ENCODE measurements at places on chromosomes 5 and 9.

DNA sequence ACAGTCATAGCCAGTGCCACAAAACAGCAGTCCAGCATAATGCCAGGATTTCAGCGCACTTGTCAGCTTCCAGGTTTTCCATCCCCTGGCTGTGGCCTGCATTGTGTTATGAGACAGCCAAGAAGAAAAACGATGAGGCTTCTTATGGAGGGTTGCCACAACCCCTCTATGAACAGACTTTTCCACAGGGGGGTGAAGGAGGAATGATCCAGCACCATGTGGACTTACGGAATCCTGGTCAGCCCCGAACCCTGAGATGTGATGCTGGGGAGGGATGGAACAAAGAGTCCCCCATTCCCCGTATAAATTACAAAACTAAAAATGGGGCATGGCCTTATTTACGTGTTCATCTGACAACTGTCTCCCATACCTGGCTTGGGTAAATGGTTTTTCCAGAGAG is 32.6 kb downstream of the FAXDC2 start:
- DNase-seq = no peak

DNA sequence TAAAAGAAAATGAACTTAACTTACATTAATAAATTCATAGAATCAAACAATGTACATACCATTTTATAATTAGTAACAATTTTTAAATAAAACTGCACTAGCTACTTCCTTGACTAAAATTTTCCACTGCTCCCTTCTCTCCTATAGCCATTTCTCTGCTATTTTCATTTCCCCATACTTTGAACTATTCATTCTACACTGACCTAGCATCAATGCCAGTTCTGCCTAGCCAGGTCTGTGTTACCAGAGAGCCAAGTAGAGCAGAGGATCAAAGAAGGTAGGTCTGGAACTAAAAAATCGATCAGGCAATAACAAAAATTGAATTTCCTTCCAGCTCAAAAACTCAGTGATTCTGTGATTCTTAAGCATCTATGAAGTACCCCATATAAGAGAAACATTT is 84.5 kb downstream of the ERMP1 start:
- no peak for DNase-seq

- DNase-seq = no peak
Measured at GRCh38 chr5:115372146-115372545, 75.7 kb upstream of the CCDC112 start.

- DNase-seq = peak; percentile 42
Measured at GRCh38 chr9:87818308-87818707, 64.4 kb upstream of the SPATA31E1 start.

- DNase-seq = no peak
Measured at GRCh38 chr5:131463656-131464055, 171.4 kb downstream of the RAPGEF6 start.

GRCh38 chr5:142254431-142254830 is 70.4 kb downstream of the SPRY4 start:
- DNase-seq = no peak

DNA sequence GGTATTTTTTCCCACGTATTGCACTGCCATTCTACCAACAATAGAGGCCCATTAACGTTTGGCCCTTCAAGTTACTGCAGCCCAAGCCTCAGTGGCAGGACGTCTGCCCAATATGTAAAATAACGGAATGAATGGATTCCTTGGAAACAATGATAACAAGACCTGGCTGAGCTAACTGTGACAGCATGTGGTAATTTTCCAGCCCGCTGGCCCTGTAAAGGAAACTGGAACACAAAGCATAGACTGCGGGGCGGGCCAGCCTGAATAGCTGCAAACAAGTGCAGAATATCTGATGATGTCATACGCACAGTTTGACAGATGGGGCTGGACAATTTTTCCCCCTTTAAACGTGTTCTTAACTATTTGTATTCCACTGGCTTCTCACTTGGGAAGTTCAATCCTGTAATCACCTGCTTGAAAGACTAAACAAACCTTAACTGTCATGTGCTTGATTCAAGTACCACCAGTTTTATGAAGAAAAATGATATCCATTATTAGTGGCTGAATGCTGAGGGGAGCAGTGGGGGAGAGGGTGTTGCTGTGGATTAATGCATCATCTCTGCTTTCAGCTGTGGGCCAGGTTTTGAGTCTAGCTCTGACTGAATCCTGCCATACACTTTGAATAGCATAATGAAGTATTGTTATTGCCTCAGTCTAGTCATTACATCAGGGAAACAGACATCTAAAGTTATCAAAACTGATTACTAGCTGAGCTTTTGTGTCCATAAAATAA is 323.9 kb downstream of the TMEM161B start:
- DNase-seq = no peak

DNA sequence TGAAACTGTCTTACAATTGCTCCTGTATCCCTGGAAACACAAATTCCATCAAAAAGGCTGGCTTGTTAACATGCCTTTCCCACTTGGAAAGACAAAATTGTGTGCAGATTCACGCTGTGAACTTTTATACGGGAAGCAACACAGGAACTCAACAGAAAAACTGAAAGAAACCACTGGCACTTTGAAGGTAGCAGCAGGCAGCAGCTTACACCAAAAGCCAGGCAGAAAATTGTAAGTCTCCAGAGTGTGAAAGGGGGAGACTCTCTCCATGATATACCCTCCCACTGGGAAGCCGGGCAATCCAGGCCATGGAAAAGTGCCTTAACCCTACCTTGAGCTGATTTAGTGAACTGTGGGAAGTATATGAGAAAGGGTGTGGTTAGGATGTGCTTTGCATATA is 943.7 kb downstream of the CDH18 start:
- no peak for DNase-seq

GRCh38 chr9:6188906-6189305 is 26.7 kb upstream of the IL33 start:
- DNase-seq = no peak

GRCh38 chr5:175866377-175866907 is 4.9 kb upstream of the CPLX2 start:
- DNase-seq = no peak

GRCh38 chr5:36703245-36703860 is 96.9 kb downstream of the SLC1A3 start:
- no peak for DNase-seq

GRCh38 chr9:131405858-131406537 is 12.1 kb downstream of the PRRC2B start:
- no peak for DNase-seq

GRCh38 chr9:36884721-36885120 is 149.3 kb downstream of the PAX5 start:
- no peak for DNase-seq

DNA sequence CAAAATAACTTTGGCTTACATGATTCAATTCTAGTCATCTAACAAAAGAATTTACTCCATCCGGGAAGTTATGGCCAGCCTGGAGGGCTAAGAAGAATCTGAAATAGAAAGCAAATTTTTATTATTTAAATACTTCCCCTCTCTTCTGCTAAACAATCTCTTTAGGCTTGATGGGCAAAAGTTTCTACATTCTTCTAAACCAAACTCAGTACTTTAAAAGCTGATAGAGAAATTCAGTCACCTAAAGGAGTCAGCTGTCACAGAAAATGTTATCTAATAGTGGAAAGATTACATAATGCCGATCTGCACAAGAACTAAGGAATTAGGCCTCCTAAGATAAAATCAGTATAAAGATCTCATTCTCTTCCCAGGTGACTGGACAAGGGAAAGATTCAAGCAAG is 32.4 kb downstream of the GNAQ start:
- no peak for DNase-seq

DNA sequence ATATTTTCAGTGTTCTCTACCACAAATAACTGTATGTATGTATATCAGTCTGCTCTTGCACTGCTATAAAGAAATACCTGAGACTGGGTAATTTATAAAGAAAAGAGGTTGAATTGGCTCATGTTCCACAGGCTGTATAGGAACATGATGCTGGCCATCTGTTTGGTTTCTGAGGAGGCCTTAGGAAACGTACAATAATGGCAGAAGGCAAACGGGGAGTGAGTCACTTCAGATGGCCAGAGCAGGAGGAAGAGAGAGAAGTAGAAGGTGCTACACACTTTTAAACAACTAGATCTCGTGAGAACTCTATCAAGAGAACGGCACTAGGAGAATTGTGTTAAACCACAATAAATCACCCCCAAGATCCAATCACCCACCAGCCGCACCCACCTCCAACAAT is 121.7 kb downstream of the ADAMTS6 start:
- no peak for DNase-seq

- DNase-seq = no peak
Measured at GRCh38 chr9:92294297-92294676, 790 bp upstream of the IARS1 start.

DNA sequence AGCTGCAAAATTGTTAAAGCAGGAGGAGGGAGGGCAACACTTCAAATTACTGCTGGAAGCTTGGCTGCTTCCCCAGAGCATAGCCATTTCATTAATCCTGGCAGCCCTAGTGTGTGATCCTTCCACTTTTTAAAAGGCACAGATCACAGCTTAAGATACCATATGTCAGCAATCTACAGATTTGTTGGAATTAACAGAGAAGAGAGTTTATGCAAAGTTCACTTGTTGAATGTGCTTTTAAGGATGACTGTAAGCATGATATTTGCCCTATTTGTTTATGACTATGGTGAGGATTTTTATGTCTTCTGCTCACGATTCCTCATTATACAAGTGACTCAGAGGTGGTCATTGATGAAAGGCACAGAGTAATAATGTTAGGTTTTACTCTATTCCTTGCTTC is 156.0 kb upstream of the CDKN2B start:
- DNase-seq = no peak

DNA sequence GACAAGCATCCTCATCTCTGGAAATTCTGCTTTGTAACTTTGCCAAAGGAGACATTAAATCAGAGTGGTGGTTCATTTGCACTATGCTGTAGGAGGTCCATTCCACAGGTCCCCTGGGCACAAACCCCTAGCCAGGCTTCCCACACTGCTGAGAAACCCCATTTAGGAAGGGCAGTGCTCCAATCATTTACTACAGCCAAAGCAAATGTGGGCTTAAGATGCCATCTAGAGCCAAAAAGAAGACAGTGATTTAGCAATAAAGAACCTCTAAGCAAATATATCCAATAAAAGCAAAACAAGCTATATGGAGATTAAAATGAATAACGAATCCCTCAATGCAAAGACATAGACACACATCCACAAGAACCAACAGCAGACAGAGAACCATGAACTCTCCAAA is 129.0 kb upstream of the ALDH1B1 start:
- no peak for DNase-seq

- no peak for DNase-seq
Measured at GRCh38 chr5:142542906-142543305, 143.0 kb downstream of the FGF1 start.

DNA sequence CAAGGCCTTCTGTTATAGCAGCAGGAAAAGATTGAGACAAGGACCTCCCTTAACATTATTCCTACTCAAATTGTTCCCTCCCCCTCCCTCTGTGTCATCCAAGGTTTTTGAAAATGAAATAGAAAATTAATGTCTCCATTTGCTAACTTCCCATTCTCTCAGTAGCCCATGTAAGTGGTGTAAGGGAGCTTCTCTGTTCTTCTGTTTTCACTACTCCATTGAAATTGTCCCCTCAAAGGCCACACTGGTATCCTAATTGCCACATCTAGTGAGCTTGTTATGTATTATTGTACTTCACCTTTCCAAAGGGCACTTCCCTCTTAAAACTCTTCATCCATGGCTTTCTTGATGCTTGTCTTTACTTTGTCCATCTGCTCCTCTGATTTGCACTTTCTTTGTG is 131.2 kb upstream of the PIK3R1 start:
- no peak for DNase-seq

- DNase-seq = no peak
Measured at GRCh38 chr5:142357469-142358090, 32.8 kb upstream of the SPRY4 start.

DNA sequence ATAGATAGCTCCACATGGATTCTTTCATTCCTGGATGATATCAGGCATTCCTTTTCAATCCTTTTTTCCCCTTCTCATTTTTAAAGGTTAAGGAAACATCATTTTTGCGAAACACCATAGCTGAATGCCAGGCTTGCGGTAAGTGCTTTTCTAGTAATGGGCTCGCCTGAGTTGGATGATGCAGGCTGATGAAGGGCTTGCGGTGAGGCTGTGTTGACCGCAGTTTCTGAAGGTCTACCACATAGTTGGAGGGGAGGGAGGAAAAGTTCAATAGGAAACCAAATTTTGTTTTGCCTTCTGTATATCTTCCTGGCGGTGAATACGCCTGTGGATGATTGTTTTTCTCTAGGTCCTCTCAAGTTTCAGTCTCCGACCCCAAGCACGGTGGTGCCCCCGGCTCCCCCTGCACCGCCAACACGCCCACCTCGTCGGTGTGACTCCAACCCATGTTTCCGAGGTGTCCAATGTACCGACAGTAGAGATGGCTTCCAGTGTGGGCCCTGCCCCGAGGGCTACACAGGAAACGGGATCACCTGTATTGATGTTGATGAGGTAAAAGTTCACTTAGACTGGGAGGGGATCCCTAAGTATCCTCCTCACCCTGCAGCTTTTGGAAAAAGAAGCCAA is 24.3 kb downstream of the THBS4 start:
- DNase-seq = no peak

- no peak for DNase-seq
Measured at GRCh38 chr5:172029876-172030275, 23.4 kb upstream of the FBXW11 start.

GRCh38 chr9:124694414-124695279 is 76.5 kb downstream of the NR6A1 start:
- no peak for DNase-seq

DNA sequence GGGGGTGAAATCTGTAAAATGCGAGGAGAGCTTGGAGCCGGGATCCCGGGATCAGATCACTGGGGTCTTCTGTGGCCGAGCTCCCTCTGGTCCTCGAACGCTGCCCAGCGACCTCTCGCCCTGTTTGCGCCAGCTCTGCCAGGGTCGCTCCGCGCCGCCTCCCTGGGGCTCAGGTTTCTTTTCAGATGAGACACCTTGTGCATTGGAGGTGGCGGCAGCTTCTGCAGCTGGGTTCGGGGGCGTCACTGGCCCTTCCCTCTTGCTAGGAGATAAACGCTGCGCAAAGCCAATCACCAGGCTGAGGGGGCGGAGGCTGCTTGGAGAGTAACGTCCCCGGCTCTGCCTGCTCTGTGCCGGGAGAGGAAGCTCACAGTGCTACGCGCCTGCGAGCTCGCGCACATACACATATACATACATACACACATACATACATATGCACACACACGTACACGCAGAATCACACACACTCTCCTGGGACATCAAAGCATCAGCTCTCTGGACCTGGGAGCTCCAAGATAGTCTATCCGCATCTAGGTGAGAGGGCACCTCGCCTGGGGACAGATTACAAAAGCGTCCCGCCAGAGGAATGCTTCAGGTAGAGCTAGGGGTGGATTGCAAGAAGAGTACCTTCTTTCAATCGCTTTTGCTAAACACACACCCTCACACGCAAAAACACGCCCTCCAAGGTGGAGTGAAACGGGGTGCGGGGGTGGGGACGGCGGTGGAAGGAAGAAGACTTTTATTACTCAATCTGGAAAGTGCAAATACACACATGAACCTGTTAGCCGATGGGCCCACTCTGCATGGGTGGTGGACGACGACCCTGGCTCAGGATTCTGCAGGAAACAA is at the start of gene ST8SIA4:
Gene ST8SIA4 (minus strand): TSS at position 244 of the 849 bp plus-strand sequence. CDS start 327 bp downstream, outside the sequence.
- DNase-seq = no peak
